Muscle of leg (tissue), 16 donors: ENCODE measurements at places on chromosomes 4 and X. TPM values are rescaled to one million over a fixed set of nuclear protein-coding genes. Genes with fewer than 3 reads are reported as not detected.
A peak's percentile ranks its signal among the peaks of the same experiment; 100 is the strongest.

XK gene
- total RNA-seq = 3.7 TPM

TSPAN5 gene
- total RNA-seq = 12.7 TPM

TREX2 gene
- total RNA-seq = 0.49 TPM

FGF5 gene
- total RNA-seq = 0.09 TPM

ANTXR2 gene
- total RNA-seq = 82.2 TPM

TENT5D gene
- not detected for total RNA-seq

- no peak overlapping the region for H3K4me3 ChIP-seq
- no peaks in the 10 kb centered on the region for H3K36me3 ChIP-seq
- peaks cover 2% of the 10 kb centered on the region for H3K4me1 ChIP-seq
- no peak overlapping the region for H3K27ac ChIP-seq
Observed at GRCh38 chrX:65607070-65607742, 60.2 kb upstream of the MSN start.

DNA sequence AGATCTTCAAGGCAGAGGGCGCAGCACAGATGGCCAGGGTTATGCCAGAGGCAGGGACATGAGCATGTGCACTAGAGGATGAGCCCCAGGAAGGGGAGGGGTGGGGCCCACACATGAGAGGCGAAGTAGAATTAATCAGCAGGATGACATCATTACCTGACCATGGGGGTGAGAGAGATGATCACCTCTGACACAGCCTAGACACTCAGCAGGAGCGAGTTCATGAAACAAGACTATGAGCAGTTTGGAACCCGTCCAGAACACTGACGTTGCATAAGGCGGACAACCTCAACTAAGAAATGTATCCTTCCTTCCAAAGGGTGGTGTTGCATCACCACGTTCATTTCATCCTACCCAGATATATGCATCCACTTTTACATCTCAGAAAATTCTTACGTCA, 446.7 kb upstream of the TENM3 start:
- H3K36me3 ChIP-seq = no peaks in the 10 kb centered on the region
- H3K27ac ChIP-seq = no peak overlapping the region
- H3K4me1 ChIP-seq = no peaks in the 10 kb centered on the region
- H3K27me3 ChIP-seq = no peaks in the 10 kb centered on the region
- DNase-seq = peak; percentile 1

- H3K27me3 ChIP-seq = peaks cover 2% of the 10 kb centered on the region
- H3K27ac ChIP-seq = no peak overlapping the region
- H3K36me3 ChIP-seq = no peaks in the 10 kb centered on the region
- peaks cover 2% of the 10 kb centered on the region for H3K4me1 ChIP-seq
Observed at GRCh38 chr4:40309250-40309774, 25.8 kb upstream of the CHRNA9 start.

DNA sequence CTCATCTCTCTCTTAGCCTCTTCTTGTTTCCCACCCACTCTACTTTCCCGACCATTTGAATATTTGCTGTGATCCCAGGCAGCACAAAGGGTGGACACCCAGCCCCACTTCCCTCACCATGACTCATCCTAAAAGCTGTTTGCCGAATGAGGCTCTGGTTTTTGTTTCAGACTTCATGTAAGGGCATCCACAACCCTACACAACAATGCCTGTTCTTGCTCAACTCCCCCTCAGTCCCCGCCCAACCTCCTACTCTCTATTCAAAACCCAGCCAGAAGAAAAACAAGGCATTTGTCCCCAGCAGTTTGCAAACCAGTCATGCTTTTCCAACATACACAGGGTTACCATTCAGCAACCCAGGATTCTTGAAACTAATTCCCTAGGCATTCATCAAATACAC, 516.5 kb upstream of the CNKSR2 start:
- no peaks in the 10 kb centered on the region for H3K4me1 ChIP-seq
- no peak overlapping the region for H3K4me3 ChIP-seq

GRCh38 chr4:74055498-74055897, 17.0 kb upstream of the CXCL3 start:
- H3K27ac ChIP-seq = no peak overlapping the region
- DNase-seq = no peak
- no peaks in the 10 kb centered on the region for H3K36me3 ChIP-seq
- H3K27me3 ChIP-seq = no peaks in the 10 kb centered on the region
- no peak overlapping the region for H3K4me3 ChIP-seq
- H3K4me1 ChIP-seq = no peaks in the 10 kb centered on the region

- H3K4me1 ChIP-seq = peaks cover 3% of the 10 kb centered on the region
- peaks cover 22% of the 10 kb centered on the region for H3K27me3 ChIP-seq
- no peak overlapping the region for H3K4me3 ChIP-seq
- no peak for DNase-seq
- no peaks in the 10 kb centered on the region for H3K36me3 ChIP-seq
Observed at GRCh38 chr4:1596393-1596792, 87.7 kb downstream of the FAM53A start.

GRCh38 chr4:153758136-153758535, 1.7 kb downstream of the RNF175 start:
- no peaks in the 10 kb centered on the region for H3K36me3 ChIP-seq
- DNase-seq = no peak
- peaks cover 5% of the 10 kb centered on the region for H3K4me1 ChIP-seq

DNA sequence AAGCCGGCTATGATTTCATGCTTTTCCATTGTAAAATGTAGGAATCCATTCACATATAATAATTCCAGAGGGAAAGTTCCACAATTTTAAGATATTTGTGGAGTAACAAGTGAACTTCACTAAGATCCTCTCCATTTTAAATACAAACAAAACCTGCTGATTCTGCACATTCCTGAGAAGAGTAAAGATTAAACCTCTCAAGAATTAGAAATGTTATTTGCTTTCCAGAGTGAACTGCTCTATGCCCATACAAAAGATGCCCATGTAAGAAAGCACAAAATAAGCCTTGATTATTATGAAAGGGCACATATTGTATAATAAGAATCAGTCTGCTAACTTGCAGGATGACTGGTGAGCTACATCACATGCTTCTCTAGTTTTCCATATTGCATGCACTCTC, 241.5 kb downstream of the COX18 start:
- H3K4me1 ChIP-seq = no peaks in the 10 kb centered on the region
- no peak overlapping the region for H3K27ac ChIP-seq
- no peak overlapping the region for H3K4me3 ChIP-seq

DNA sequence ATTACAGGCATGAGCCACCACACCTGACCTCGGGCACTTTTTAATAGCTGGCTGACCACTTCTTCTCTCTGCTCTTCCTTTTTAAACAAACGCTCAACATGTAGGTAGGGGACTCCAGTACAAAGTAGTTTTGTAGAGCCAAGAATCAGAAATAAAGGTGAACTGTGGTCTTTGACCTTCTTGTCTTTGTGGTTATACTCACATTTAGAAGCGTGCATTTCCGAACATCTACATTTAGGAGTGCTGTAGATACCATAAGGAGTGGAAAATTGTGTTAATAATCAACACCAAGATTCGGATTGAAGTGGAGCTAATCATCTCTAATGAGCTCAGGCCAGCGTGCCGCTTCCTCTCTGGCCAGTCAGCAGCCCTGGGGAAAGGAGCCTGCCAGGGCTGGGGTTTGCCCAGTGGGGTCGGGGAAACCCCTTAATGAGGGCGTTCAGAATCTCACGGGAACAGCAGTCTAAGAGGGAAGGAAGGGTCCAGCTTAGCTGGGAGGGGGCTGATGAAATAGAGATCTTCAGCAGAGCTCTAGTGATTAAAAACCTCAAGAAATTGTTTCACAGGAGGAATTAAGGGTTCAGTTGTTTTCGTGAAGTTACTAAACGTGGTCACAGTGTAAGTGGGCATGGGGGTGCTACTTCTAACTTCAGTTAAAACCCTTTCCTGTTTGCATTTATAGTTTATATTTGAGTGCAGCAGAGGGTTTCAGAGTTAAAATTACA, 81.2 kb downstream of the GAB1 start:
- H3K27ac ChIP-seq = no peak overlapping the region
- H3K4me1 ChIP-seq = no peaks in the 10 kb centered on the region
- H3K36me3 ChIP-seq = peaks cover 17% of the 10 kb centered on the region
- DNase-seq = no peak
- no peaks in the 10 kb centered on the region for H3K27me3 ChIP-seq
- H3K4me3 ChIP-seq = no peak overlapping the region

- DNase-seq = no peak
- no peaks in the 10 kb centered on the region for H3K36me3 ChIP-seq
- no peak overlapping the region for H3K4me3 ChIP-seq
- H3K27ac ChIP-seq = no peak overlapping the region
- H3K27me3 ChIP-seq = peaks cover 7% of the 10 kb centered on the region
Observed at GRCh38 chrX:109954333-109954732, 48.6 kb upstream of the TMEM164 start.

GRCh38 chr4:139243448-139244365, 36.3 kb downstream of the MGARP start:
- H3K4me3 ChIP-seq = no peak overlapping the region
- H3K27ac ChIP-seq = no peak overlapping the region
- H3K27me3 ChIP-seq = no peaks in the 10 kb centered on the region
- DNase-seq = no peak
- H3K4me1 ChIP-seq = peaks cover 3% of the 10 kb centered on the region
- H3K36me3 ChIP-seq = no peaks in the 10 kb centered on the region

- no peaks in the 10 kb centered on the region for H3K27me3 ChIP-seq
- H3K27ac ChIP-seq = peak overlapping the region; percentile 99
- peak; percentile 76 for DNase-seq
- no peaks in the 10 kb centered on the region for H3K36me3 ChIP-seq
- peaks cover 7% of the 10 kb centered on the region for H3K4me1 ChIP-seq
Observed at GRCh38 chrX:49155243-49155899, 7.2 kb upstream of the MAGIX start.

- no peaks in the 10 kb centered on the region for H3K36me3 ChIP-seq
- no peak overlapping the region for H3K27ac ChIP-seq
- H3K4me1 ChIP-seq = peaks cover 13% of the 10 kb centered on the region
- H3K27me3 ChIP-seq = no peaks in the 10 kb centered on the region
- DNase-seq = no peak
- no peak overlapping the region for H3K4me3 ChIP-seq
Observed at GRCh38 chr4:48130100-48130499, 4.0 kb downstream of the TXK start.

DNA sequence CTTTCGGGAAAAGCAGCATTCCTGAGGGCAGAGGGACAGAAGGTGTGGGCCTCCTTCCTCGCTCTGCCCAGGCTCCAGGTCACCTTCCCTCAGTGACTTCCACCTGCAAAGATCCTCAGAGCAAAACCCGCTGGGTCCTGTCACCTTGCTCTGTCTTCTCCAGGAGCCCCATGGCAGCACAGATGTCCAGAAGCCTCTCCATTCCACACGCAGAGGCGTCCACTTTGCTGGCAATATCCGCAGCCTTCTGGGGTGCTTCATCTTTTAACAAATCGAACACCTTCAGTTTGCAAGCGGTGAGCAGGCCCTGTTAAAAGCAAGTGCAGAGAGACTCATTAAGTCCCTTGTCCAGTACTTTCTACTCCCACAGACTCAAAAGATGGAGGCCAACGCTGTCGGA, 27.3 kb downstream of the ASMTL start:
- peaks cover 2% of the 10 kb centered on the region for H3K27me3 ChIP-seq
- H3K4me1 ChIP-seq = no peaks in the 10 kb centered on the region
- H3K27ac ChIP-seq = no peak overlapping the region
- no peak overlapping the region for H3K4me3 ChIP-seq
- H3K36me3 ChIP-seq = peaks cover 36% of the 10 kb centered on the region

GRCh38 chr4:68342134-68342533, 7.8 kb downstream of the YTHDC1 start:
- H3K4me3 ChIP-seq = no peak overlapping the region
- DNase-seq = peak; percentile 62
- H3K4me1 ChIP-seq = peaks cover 4% of the 10 kb centered on the region
- peaks cover 5% of the 10 kb centered on the region for H3K36me3 ChIP-seq

DNA sequence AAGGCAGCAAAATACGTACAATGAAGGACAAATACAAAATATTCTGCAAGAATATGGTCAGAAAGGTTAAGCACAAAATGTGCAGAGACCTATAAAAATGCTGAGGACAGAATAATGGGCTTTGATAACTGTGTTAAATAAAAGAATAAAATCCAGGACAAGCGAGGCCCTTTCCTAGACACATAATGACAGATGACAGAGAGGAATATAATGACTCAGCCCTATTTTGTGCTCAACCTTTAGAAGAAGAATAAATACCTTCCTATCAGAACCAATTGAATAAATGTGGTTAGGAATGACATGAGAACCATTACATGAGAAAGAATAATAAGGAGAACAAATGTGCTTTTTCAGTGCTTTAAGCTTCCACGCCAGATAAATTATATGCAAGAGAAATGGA, 178.0 kb downstream of the TEX13C start:
- H3K27ac ChIP-seq = no peak overlapping the region
- no peaks in the 10 kb centered on the region for H3K36me3 ChIP-seq
- no peak for DNase-seq
- H3K4me3 ChIP-seq = no peak overlapping the region
- H3K27me3 ChIP-seq = no peaks in the 10 kb centered on the region

GRCh38 chrX:44775726-44776125, 68.1 kb upstream of the DUSP21 start:
- no peak overlapping the region for H3K27ac ChIP-seq
- H3K36me3 ChIP-seq = no peaks in the 10 kb centered on the region
- no peak overlapping the region for H3K4me3 ChIP-seq
- no peak for DNase-seq
- H3K27me3 ChIP-seq = peaks cover 7% of the 10 kb centered on the region

- no peak overlapping the region for H3K27ac ChIP-seq
- no peaks in the 10 kb centered on the region for H3K27me3 ChIP-seq
- H3K4me3 ChIP-seq = no peak overlapping the region
- no peaks in the 10 kb centered on the region for H3K4me1 ChIP-seq
- H3K36me3 ChIP-seq = no peaks in the 10 kb centered on the region
Observed at GRCh38 chrX:1883772-1884171, 268.9 kb downstream of the ASMT start.

- no peaks in the 10 kb centered on the region for H3K27me3 ChIP-seq
- peak; percentile 96 for DNase-seq
- peak within 1 kb of the TSS; percentile 94 for H3K27ac ChIP-seq
- peaks cover 13% of the 10 kb centered on the region for H3K4me1 ChIP-seq
- peaks cover 25% of the 10 kb centered on the region for H3K36me3 ChIP-seq
Observed at GRCh38 chr4:118835571-118836300, at the start of gene SEC24D. Gene SEC24D, minus strand, starts transcription at chr4:118836126. Its CDS starts 2,430 bp downstream, at chr4:118833696.

- no peak overlapping the region for H3K4me3 ChIP-seq
- no peak overlapping the region for H3K27ac ChIP-seq
- DNase-seq = peak; percentile 73
- H3K27me3 ChIP-seq = no peaks in the 10 kb centered on the region
Observed at GRCh38 chr4:168604496-168605373, 107.9 kb downstream of the PALLD start.

DNA sequence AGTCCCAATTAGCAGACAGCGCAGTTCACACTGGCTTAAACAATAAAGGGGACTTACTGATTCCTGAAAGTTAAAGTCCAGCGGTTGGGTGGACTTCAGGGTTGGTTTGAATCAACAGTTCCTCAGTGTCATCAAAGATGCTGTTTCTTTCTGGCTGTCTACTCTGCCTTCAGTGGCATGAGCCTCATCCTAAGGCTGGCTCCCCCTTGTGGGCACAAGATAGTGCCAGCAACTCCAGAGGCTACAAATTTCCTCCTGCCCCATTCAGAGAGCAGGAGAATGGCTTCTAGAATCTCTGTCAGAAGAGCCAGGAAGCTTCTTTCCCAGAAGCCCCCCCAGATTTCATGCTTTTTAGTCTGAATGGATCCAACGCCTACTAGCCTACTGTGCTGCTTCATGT, 82.4 kb upstream of the MTM1 start:
- peak; percentile 33 for DNase-seq

DNA sequence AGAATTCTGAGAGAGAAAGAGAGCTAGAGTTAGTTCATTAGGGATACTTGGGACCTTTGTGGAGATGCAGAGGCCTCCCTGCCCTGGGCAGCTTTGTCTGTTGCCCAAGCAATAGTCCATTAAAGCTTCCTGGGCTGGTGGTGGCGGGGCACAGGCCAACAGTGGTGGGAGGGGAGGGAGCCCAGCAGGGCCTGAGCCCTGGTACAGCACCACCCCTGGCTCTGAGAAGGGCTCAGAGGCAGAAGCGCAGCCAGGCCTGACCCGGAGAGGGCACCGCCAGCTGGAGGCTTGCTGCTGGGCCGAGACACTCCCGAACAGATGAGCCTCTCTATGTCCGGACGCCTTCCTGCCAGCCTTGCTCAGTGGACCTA, 65.3 kb downstream of the EFNB1 start:
- peak overlapping the region; percentile 79 for H3K27ac ChIP-seq
- DNase-seq = no peak
- no peaks in the 10 kb centered on the region for H3K36me3 ChIP-seq
